Dermis blood vessel endothelial cell (primary cell): ENCODE measurements at places on chromosomes 4 and X. TPM values are rescaled to one million over a fixed set of nuclear protein-coding genes. Genes with fewer than 3 reads are reported as not detected.
A peak's percentile ranks its signal among the peaks of the same experiment; 100 is the strongest.

The CLNK gene
- not detected in 2 replicates for total RNA-seq

The PABPC4L gene
- 0.56 and 1.0 TPM in 2 replicates for total RNA-seq

The SMIM43 gene
- total RNA-seq, result 0.47 and 0.85 TPM in 2 replicates

The GCNA gene
- total RNA-seq, result 1.6 and 3.2 TPM in 2 replicates

The FAM149A gene
- 0.09 TPM in 1 of 2 replicates, not detected in the other for total RNA-seq

The IQCM gene
- total RNA-seq, result not detected in 2 replicates

The FRG2 gene
- total RNA-seq, result not detected in 2 replicates

The DGAT2L6 gene
- total RNA-seq, result not detected in 2 replicates

GRCh38 chr4:44861756-44862155 lies 135.4 kb upstream of the GNPDA2 start:
- no peak for DNase-seq

- no peak for DNase-seq
Measured at GRCh38 chr4:54363037-54363436, 133.9 kb downstream of the PDGFRA start.

DNA sequence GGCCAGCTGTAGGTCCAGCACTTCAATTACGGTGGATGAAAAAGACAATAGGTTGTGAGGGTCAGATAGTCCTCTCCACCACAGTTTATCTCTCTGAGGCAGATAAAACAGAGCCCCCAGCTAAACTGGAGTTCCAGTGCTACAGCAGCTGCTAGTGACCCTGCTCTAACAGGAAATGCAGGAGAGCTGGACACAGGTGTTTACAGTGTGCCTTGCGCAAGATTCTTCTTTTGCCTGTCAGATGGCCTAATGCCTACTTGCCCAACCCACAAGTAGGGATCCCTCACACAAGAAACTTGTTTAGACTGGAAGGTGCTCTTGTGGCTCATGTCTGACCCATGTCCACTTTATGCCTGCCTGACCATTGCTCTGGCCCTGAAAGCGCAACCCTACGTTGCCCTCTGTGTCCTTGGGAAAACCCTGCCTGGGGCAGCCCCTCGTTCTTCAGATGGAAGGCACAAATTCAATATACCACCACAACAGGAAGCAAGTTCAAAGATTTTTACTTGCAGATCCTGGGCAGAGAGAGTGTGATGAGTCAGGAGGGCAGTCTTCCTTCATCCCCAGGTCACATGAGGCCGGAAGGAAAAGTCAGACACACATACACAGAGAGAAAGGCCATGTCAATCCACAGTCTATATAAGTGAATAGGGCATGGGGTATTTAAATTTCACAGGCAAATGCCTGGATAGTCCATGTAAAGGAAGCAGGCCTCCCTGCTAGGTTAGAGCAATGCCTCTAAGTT lies 105.1 kb upstream of the ADGRL3 start:
- DNase-seq, result no peak

DNA sequence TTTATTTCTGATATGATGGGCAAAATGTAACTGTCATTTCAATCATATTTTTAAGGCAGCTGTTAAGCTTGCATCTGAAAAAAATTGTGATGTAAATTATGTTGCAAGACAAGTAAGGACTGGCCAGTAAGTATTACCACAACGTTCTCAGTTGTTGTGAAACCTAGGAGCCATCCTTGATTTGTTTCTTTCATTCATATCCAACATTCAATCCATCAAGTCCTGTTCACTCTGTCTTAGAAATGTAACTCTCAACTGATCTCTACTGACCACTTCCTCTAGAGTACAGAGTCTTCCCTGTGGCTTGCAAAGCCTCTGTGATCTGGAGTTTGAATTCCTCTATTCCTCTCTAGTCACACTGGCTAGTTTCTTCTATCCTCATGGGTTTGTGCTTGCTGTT lies 161.4 kb upstream of the MAD2L1 start:
- DNase-seq, result no peak

DNA sequence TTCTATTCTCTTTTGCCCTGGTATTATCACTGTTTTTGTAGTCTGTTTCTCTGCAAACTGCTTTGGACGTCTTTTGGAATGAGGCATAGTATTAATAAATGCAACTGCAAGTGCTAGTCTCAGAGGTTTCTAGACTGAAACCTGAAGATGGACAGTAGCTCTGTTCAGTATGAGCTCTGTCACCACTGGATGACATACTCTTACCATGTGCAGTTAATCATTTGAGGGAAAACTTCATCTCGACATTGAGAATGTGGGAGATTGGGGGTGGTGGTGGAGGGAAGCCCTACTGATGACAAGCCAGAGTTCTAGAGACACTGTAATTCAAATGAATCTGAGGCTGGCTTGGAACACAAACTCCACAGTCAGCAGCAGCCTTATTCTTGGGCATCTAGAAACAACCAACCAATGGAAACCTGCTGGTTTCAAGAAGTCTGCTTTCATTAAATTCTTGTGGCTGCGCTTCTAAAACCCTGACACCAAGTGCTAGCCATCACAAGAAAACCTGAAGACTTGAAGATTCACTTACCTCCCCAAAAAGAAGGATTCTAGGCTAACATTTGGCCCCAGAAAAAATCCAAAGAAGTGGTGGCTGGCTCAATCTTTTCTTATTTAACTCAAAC lies 161.7 kb downstream of the RASL11B start:
- DNase-seq, result no peak

GRCh38 chr4:166422475-166422874 lies 549.4 kb downstream of the TLL1 start:
- no peak for DNase-seq

DNA sequence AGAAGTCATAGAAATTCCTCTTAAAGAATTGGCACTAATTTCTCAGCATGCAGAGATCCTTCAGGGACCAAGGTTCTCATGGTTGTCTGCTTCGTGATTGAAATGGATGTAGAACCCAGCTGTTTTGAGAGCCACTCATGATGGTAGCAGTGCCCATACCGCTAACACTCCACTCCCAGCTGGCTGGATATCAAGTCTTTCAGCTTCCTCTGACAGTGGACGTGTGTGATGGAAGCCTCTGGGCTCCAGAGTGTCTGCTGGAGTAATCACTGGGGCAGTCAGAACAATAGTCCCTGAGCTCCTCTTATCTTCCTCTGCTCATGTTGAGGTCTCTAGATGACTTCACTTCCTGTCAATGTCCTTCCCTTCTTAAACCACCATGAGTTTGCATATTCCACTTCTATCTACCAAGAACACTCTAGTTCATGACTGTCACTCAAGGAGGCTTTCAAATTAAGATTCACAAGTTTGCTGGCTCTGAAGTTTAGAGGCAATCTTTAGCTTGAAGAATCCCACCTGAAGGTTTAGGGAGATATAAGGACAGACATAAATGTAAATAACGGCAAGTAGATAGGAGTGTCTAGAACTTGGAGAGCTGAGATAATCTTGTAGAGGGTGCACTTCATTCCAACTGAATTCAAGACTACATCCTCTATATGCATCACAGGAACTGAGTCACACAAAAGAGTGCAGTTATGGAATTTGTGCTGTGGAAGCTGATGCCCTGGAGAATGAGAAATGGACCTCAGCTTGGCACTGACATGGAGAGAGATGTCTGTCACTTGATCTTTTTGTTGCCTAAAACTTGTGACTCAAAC lies 64.5 kb upstream of the WDR1 start:
- DNase-seq, result peak; percentile 70

- DNase-seq, result no peak
Measured at GRCh38 chr4:149531861-149532260, 283.8 kb downstream of the IQCM start.

GRCh38 chrX:40171513-40172400 lies 74.0 kb upstream of the BCOR start:
- peak; percentile 52 for DNase-seq

DNA sequence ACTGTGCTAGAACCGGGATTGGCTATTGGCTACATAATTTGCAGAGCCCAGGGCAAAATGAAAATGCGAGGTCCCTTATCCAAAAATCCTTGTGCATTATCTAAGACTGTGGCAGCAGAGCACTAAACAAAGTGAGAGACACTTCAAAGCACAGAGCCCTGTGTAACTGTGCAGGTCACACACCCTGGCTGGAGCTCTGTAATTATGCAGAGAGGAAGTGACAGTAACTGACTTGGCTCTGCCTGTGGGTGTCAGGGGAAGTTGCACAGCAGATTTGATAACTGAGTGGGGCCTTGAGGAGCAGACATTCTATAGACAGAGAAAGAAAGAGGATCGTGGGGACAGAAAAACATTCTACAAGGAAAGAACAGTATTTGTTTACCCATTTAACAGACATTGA lies 173.5 kb upstream of the FMR1 start:
- no peak for DNase-seq

DNA sequence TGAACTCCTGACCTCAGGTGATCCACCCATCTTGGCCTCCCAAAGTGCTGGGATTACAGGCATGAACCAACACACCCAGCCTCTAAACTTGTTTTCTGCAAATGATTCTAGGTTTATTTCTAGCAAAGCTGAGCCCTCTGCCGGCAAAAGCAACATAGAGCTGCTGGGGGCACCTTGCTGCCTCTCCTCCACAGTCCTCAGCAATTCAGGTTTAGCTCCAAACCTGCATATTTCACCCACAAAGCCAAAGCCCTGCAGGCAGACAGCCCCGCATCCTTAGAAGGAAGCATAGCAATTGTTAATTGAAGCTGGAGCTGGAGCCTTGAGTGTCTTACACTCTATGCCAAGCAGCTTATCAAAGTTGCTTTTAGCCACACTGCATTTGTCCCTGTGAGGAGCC lies 24.9 kb upstream of the OCIAD2 start:
- no peak for DNase-seq

DNA sequence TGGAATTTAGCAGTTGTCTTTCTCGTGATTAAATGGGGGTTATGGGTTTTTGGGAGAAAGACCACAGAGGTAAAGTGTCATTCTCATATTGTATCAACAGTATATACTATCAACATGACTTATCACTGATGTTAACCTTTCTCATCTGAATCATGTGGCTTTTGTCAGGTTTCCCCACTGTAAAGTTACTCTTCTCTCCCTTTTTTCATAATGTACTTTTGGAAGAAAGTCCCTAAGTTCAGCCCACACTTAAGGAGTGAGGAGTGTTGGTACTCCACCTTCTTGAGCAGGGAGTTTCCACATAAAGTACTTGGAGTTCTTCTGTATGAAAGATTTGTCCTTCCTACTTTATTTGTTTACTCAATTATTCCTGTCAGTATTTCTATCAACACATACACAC lies 169.9 kb downstream of the ZNF330 start:
- DNase-seq, result no peak

GRCh38 chr4:143405075-143405730 lies 68.5 kb downstream of the GAB1 start:
- DNase-seq, result no peak

DNA sequence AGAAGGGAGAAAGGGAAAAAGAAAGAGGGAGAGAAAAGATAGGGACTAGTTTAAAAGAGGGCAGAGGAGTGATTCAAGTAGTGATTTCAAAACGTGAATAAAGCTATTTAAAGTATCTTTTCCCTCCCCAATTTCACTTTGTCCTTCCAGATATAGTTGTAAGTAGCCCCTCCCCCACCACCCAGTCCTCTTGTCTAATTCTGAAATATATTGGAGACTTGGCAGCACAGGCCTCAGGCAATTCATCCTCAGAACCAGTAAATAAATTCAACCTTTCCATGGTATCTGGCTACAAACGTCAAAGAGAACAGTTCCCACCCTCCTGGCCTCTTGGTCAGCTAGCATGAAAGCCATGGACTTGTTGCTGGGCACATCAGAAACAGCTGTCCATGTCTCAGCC lies 169.5 kb upstream of the SCML1 start:
- DNase-seq, result no peak

- no peak for DNase-seq
Measured at GRCh38 chr4:100929758-100930157, 411.9 kb upstream of the EMCN start.

DNA sequence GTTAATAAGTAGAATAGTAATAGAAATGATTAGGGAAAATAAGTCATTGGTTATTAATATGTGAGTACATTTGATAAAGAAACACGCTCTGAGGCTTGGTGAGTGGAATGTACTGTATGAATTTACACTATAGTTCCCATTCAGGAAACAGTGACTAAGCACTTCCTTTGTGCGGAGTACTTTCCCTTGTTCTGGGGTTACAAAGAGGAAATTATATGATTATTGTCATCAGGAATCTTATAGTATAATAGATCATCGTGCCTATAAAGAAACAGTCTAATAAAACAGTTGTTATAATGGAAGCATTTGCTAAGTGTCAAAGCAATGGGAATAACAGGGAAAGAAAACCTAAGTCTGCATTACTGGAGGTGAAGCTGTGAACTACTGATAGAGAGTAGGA lies 138.0 kb downstream of the RPA4 start:
- DNase-seq, result peak; percentile 64

DNA sequence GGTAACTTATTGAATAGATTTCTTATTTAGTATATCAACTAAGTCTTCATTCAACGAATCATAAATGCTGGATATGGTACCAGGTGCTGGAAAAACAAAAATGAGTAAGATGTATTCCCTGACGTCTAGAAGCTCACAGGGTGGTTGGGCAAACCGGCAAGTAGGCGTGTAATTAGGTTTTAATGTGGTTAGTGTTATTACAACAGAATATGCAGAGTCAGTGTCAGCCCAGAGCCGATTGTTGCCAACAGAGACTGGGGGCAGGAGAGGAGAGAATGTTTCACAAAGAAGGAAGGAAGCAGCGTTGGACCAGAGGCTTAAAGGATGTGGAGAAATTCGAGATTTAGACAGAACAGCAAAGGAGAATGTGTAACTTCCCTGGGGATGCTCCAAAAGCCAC lies 111.7 kb downstream of the TENM3 start:
- DNase-seq, result no peak

- peak; percentile 89 for DNase-seq
Measured at GRCh38 chr4:183407128-183407585, 37.3 kb upstream of the CDKN2AIP start.

DNA sequence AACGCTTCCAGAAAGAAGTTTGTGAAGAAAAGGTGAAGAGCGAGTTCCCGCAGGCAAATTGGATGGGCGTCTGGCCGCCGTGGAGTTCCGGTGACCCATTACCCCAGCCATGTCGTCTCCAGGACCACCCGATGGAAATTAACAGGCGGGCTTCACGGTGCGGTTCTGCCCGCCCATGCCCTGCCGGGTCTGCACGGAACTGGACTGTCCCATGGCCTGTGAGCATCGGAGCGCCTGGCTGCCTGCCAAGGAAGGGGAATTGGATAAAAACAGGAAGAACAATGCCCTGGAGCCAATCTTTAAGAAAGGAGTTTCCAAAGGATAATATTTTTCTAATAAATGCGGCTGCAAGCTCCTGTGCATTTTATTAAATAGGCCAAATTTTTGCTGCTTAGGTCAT lies 319.8 kb upstream of the SLC7A11 start:
- DNase-seq, result peak; percentile 83

DNA sequence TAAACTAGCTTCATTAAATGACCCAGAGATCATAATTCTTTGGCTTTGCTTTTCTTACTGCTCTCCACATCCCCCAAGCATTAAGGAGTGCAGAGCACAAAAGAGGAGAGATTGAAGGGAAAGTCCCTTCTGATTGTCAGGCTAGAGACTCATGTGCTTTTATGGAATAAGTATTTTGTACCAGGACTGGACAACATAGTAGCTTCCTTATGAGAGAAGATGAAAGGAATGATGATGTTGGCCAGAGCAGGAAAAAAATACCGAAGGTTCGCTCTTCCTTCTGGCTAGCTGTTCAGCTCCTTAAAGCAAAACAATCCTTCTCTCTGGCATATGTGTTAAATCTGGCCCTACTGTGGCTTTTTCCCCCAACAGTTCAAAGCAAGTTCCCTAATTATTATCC lies 53.1 kb downstream of the HOPX start:
- no peak for DNase-seq
